ENCODE measurements at places on chromosomes 3 and 15.

- DNase-seq: no peak
Observed at GRCh38 chr15:65833501-65834205, 35.6 kb upstream of the RAB11A start.

DNA sequence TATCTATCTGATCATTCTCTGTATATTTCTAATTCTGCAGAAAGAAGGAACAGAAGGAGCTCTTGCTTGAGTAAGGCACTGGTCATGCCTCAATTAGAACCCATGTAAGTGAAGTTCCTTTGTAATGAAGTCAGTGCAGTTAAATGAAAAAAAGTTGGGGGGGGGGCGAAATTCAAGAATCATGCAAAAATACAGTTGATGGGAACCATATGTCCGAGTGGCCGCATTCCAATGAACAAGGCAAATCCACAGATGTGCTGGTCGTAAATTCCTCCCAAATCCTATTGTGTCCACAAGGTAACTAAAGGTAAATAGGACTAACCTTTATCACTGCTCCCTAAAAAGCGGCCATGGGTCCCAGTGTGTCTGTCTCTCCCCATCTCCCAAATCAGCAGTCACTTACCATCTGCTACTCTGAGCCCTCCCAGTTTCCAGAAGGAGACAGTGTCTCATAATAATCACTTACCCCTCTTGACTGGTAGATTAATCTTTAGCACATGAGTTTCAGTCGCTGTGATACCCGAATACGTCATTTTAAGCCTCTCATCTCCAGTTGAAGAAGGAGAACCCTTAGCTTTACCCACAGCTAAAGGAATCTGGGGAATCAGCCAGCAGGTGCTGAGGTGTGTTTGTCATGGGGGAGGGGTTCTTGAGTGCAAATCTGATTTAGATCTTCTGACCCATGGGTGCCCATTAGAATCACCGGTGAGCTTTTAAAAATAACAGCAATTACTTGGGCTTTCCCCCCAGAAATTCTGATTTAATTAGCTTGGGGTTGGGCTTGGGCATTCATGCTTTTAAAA is 56.3 kb upstream of the EPHB3 start:
- DNase-seq: no peak

DNA sequence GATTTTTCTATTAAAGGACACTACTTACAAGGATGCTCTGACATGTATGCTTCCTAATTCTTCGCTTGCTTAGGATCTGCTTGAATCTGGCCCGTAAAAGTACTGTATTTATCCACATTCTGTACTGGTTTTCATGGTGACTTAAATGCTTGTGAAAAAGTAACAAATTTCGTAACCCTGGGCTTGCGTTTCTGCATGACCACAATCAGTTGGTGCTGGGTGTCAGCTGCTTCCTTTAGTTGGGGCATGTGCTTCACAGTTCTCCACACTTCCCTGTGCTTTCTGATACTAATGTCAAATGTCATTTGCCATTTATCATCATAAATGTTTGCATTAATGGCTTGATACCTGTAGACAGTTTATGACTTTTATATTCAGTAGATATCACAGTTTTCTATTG is 218.4 kb upstream of the MLF1 start:
- no peak for DNase-seq

- no peak for DNase-seq
Observed at GRCh38 chr3:41975416-41976103, 13.7 kb upstream of the ULK4 start.

DNA sequence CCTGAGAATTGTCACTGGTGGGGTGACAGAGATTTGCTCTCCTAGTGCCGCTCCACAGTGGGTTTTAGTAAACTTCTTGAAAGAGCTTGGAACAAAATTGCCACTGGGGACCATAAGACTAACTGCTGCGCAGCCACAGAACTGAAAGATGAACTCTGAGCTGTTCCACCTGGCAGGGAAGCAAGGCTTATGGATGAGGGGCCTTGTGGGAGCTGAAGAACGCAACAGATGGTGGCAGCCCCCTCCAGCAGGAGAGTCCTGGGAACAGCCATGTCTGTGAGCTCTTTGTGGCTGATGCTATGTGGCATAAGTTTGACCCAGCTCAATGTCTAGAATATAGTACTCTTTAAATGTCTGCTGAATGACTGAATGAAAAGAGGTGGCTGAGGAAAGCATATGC is 66.8 kb upstream of the C2CD4B start:
- DNase-seq: no peak

- no peak for DNase-seq
Observed at GRCh38 chr15:59885832-59886231, 118.3 kb upstream of the FOXB1 start.

GRCh38 chr3:149628957-149629670 is 28.7 kb downstream of the WWTR1 start:
- DNase-seq: no peak

- no peak for DNase-seq
Observed at GRCh38 chr3:141933421-141934300, 57.2 kb downstream of the ATP1B3 start.

- DNase-seq: no peak
Observed at GRCh38 chr3:9225268-9225667, 24.2 kb downstream of the SRGAP3 start.

DNA sequence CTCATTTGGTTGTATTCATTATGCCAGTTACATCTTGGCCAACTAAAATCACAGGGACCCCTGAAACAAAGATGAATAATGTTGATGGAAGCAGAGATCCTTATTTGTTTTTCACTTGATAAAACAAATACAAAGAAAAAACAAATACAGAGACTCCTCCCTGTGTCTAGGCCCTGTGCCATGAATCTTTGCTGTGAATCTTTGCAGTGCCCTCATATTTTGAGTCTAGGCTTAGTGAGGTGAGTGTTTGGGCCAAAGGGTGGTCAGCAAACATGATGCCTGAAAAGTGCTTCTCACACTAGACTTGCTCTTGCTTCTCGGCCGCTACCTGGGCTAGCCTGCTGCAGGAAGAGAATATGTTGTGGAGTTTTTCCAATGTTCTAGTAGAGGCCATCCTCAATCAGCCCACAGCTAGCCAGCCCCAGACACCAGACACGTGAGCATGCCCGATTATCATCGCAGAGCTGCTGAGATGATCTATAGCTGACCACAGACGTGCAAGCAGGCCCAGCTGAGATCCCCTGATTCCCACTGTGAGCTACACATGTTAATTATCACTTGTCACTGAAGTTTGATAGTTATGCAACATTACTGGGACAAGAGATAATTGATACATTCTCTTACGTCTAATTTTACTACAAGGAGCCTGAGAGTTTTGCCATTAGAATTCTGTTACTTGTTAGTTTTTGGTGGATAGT is 191.4 kb downstream of the THRB start:
- no peak for DNase-seq

DNA sequence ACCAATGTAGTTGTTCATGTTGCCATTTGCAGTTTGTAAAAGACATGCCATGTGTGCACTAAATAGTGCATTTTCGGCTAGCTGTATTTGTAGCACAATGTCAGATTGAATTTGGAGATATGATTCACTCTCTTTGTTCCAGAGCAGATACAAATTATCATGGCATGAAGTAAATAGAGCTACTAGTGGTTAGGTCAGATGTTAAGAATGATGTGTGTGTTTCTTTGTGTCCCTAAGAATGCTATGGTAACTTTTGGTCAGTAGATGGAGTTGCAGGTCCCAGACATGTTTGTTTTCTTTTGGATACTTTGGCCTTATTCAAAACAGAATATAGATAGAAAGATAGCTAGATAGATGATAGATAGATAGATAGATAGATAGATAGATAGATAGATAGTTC is 595.8 kb downstream of the NLGN1 start:
- DNase-seq: no peak

GRCh38 chr3:2153053-2153452 is 54.4 kb downstream of the CNTN4 start:
- DNase-seq: no peak

DNA sequence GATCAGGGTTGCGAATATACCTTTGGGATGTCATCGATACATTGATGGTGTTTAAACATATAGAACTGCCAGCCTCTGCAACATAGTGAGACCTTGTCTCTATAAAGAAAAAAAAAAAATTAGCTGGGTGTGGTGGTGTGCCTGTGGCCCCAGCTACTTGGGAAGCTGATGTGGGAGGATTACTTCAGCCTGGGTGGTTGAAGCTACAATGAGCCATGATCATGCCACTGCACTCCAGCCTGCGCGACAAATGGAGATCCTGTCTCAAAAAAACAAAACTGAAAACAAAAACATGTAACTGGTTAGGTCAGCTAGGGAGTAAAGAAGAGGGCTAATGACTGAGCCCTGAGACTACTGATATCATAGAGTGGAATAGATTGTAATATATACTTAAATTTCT is 30.7 kb upstream of the MGA start:
- DNase-seq: no peak

- no peak for DNase-seq
Observed at GRCh38 chr15:27538325-27538724, 560.8 kb downstream of the OCA2 start.

- no peak for DNase-seq
Observed at GRCh38 chr3:164451072-164451910, 627.0 kb downstream of the SI start.

DNA sequence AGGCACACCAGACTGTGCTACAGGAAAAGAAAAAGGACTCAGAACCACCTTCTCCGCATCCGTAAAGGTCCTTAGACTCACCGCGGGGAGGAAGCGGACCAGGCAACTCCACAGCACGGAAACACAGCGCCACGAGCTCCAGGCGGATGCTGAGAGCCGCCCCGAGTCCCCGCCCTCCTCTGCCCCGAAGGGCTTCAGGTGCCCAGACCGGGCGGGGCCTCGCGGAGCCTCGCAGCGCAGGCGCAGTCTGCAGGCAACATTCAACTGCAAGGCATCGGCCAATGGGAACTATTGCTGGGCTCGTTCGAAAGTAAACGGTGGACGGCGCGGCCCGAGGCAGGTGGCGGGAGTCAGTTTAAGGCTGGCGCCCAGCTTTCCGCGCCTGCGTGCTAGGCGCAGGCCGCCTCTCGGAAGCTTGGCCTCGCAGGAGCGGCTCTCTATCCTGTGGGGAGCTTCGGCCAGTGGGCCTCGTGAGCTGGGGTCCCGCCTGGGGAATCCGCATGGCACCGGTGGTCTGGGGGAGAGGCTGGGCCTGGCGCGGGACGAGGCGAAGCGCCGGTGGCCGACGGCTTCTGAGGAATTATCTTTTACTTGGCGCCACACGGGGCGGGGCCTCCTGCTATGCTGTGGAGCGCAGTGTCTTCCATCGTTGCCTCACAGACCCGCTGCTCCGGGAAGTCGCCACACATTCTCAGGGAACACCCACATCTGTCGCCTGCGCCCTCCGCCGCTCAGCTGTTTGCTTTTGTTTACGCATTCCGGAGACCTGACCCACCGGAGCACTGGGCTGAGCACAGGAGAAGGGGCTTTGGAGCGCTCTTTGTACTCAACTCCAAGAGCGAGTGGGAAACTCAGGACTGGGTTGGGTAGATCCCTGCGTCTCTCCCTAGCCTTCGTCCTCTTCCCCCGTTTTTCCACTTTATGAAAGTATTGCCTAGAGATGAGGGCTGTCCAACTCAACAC is at the start of gene TRIM59:
Gene TRIM59 (minus strand): TSS at position 151 of the 963 bp plus-strand sequence. CDS start 10,603 bp downstream, outside the sequence.
- DNase-seq: peak; percentile 13

- no peak for DNase-seq
Observed at GRCh38 chr3:7546253-7546652, 685.3 kb downstream of the GRM7 start.

GRCh38 chr15:74782259-74783071 is 585 bp downstream of the CSK start:
- DNase-seq: no peak

DNA sequence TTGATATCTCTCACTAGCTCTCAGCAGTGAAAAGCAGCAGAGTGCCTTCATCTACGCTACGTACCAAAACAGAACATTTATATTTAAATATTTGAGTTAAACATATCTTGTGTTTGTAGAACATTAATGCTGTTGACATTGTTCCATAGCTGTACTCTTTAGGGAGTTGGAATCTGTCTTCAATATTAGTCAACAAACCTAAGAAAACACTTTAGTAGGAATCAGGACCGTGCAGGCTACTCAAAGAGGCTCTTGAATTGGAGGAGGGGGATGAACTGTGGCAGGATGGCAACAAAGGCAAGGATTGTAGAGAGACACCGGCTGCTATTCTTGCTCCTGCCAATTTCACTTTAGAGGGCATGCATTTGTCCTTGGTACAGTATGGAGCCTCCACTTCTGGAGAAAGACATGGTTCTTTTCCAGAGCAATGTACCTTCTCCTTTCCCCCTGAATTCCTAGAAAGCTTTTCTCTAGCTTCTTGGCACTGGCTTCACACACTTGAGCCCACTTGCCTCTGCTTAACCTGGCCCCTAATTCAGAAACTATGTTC is 265.9 kb downstream of the CD47 start:
- DNase-seq: no peak

DNA sequence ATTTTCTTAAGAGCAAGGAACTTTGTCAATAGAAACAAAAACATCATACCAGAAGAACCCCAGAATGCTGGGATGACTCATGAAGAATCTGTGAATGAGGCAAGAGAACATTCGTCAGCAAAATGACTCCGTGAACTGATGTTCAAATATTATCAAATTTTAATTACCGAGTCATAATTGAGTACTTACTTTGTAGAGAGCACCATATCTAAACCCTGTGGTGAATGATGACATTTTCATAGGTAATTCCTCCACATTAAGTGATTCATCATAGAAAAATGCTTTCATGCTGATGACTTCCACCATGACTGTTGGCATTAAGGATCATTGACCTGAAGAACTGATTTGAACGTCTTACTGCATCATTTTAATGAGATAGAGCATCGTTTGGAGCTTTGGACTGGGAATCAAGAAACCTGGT is 56.3 kb downstream of the PPARG start:
- no peak for DNase-seq

DNA sequence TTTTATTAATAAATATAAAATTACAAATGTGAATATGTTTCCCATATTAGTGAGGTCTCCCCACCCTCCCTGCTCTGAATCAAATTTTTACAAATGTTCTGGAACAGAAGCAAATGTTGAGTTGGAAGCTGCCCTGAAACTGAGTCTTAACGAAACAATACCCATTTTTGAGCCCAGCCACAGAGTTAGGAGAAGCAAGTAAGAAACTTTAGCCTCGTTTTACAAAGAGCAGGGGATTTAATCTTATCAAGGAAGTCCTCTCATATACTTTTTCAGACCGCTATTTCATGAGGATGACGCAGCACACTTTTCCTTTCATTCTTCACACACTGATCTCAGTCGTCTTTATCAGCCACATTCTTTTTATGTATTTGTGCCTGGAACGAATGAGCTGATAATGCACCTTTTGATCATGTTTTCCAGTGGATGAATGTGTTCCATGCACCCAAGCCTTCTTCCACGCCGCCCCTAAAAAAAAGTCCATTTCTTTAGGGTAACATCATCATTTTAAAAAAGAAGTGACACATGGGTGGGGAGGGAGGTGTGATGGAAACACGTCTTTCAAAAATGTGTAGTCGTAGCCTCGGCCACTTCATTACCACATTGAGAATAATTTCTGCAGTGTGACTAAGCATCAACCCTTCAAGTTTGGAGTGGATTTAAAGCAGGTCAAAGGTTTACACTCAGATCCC is 48.1 kb downstream of the SETMAR start:
- DNase-seq: no peak
